ENCODE measurements at places on chromosomes 7 and 10.

GRCh38 chr7:21891291-21891690 lies 54.4 kb downstream of the CDCA7L start:
- DNase-seq, result no peak

GRCh38 chr10:73244866-73245477 lies 2.1 kb downstream of the DNAJC9 start:
- no peak for DNase-seq

DNA sequence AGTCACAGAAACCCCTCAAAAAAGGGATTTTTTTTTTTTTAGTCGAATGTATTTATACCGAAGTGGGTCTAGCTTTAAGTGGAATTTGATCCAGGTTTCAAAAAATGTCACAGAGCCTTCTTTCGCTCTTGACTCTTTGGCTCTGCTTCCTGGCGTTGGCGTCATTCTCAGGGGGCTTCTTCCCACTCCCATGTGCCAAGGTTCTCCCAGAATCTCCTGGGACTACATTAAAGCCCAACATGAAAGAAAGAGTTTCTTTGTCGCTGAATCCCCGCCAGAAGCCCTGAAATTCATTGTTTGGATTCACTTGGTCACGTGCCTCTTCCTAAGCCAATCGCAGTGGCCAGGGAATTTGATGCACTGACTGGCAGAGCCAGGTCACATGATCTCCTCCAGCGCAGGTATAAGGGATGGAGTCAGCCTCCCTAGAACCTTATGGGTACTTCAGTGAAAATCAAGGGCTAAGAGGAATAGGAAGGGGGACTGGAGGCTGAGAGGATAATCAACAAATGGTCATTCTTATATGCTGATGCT lies 101.2 kb downstream of the RPS24 start:
- no peak for DNase-seq

GRCh38 chr7:121831801-121832200 lies 41.2 kb upstream of the PTPRZ1 start:
- no peak for DNase-seq

- no peak for DNase-seq
Observed at GRCh38 chr10:8242295-8242872, 187.9 kb downstream of the GATA3 start.
